ENCODE measurements at places on chromosomes 3 and 15. TPM values are rescaled to one million over a fixed set of nuclear protein-coding genes. Genes with fewer than 3 reads are reported as not detected.

The AGTR1 gene
- 0.28 TPM for total RNA-seq

The FANCD2OS gene
- not detected for total RNA-seq

The SAMMSON gene
- not detected for total RNA-seq

The RTP2 gene
- not detected for total RNA-seq

The BCHE gene
- 1.5 TPM for total RNA-seq

The PGBD4 gene
- 2.3 TPM for total RNA-seq

The XCR1 gene
- total RNA-seq: not detected

The KCNH8 gene
- not detected for total RNA-seq

The TIPARP gene
- total RNA-seq: 22.1 TPM

The GNB4 gene
- 26.7 TPM for total RNA-seq

The GOLGA8T gene
- not detected for total RNA-seq

The FGD5 gene
- total RNA-seq: 0.77 TPM

The KCNAB1 gene
- not detected for total RNA-seq

The PSTPIP1 gene
- total RNA-seq: 0.46 TPM

The SI gene
- not detected for total RNA-seq

- no peaks in the 10 kb centered on the region for H3K36me3 ChIP-seq
- H3K27me3 ChIP-seq: no peaks in the 10 kb centered on the region
- H3K27ac ChIP-seq: no peak overlapping the region
- peaks cover 18% of the 10 kb centered on the region for H3K4me1 ChIP-seq
Measured at GRCh38 chr3:14139771-14140170, 14.9 kb downstream of the TMEM43 start.

GRCh38 chr15:95596496-95596895, 734.0 kb upstream of the NR2F2 start:
- H3K27me3 ChIP-seq: no peaks in the 10 kb centered on the region
- H3K27ac ChIP-seq: no peak overlapping the region
- H3K4me1 ChIP-seq: no peaks in the 10 kb centered on the region
- H3K36me3 ChIP-seq: no peaks in the 10 kb centered on the region
- no peak for DNase-seq
- no peak overlapping the region for H3K4me3 ChIP-seq

GRCh38 chr3:34584971-34585370, 786.5 kb downstream of the PDCD6IP start:
- H3K27me3 ChIP-seq: no peaks in the 10 kb centered on the region
- H3K36me3 ChIP-seq: no peaks in the 10 kb centered on the region
- no peak overlapping the region for H3K4me3 ChIP-seq
- H3K27ac ChIP-seq: no peak overlapping the region
- no peak for DNase-seq

GRCh38 chr15:53378096-53378800, 381.2 kb downstream of the WDR72 start:
- no peaks in the 10 kb centered on the region for H3K27me3 ChIP-seq
- H3K36me3 ChIP-seq: no peaks in the 10 kb centered on the region
- DNase-seq: no peak
- H3K4me3 ChIP-seq: no peak overlapping the region
- H3K27ac ChIP-seq: no peak overlapping the region

DNA sequence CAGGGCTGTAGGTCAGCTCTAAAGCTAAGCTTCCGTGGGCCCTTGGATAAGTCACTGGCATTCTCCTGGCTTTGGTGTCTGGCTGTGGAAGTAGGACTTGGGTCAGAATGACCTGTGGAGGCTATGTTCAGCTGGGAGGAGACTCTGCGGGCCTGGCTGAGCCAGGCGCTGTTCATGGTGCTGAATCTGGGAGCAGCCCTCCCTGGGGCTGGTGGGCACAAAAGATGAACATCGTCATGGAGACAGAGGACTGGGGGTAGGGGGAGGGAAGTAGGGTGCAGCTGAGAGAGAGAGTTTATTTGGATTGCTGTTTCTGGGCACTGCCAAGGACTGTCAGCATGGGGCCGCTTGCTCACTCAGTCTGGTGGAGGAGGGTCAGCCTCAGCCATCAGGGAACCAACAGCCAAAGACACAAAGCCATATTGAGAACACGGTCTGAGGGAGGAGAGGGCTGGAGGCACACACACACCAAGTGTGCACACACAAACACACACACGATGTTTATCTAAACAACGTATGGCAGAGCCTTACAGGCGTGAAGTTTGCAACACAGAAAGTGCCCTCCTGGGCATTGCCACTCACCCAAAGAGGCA, 120.7 kb upstream of the LINGO1 start:
- H3K36me3 ChIP-seq: no peaks in the 10 kb centered on the region
- H3K27ac ChIP-seq: no peak overlapping the region
- no peaks in the 10 kb centered on the region for H3K4me1 ChIP-seq
- no peak for DNase-seq
- no peak overlapping the region for H3K4me3 ChIP-seq
- H3K27me3 ChIP-seq: no peaks in the 10 kb centered on the region

GRCh38 chr3:13198264-13198879, 125.1 kb upstream of the IQSEC1 start:
- H3K36me3 ChIP-seq: no peaks in the 10 kb centered on the region
- H3K27ac ChIP-seq: no peak overlapping the region
- H3K27me3 ChIP-seq: no peaks in the 10 kb centered on the region

DNA sequence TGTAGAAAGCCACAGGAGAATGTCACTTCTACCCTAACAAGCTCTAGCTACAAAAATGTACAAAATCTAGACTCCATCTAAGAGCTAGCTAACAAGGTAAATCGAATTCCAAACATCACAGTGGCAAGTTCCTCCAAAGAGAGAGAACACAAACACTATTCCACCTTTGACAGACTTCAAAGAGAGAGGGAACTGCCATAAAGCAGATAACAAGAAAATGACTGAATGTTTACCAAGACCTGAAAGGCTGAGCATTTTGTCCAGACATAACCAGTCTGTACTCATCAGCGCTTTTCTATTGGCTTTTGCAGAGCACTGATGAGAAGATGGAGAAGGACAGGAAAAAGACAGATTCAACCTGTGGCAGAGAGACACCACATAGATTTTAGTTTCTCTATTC, 1419.6 kb upstream of the ALCAM start:
- H3K27ac ChIP-seq: no peak overlapping the region
- no peaks in the 10 kb centered on the region for H3K4me1 ChIP-seq
- H3K36me3 ChIP-seq: no peaks in the 10 kb centered on the region
- DNase-seq: no peak

GRCh38 chr3:5520237-5520636, 332.7 kb downstream of the EDEM1 start:
- no peaks in the 10 kb centered on the region for H3K4me1 ChIP-seq
- H3K27me3 ChIP-seq: no peaks in the 10 kb centered on the region
- H3K36me3 ChIP-seq: no peaks in the 10 kb centered on the region
- no peak for DNase-seq
- no peak overlapping the region for H3K4me3 ChIP-seq

DNA sequence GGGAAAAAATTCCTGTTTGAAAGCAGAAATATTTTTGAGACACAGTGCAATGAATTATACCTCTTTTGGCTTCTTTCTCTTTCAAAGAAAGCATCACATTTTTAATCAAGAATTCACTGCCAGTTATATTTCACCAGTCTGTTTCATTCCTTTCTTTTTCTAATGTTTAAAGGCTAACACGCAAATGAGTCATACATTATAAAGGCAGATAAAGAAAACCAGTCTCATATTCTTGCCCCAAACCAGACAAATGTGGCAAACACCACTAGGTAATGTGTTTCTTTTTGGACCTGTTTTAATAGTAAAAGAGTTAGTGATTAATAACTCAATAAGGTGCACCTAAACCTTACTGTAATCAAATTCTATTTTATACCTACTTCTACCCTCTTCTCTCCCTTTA, 83.8 kb downstream of the PLOD2 start:
- DNase-seq: no peak
- peaks cover 3% of the 10 kb centered on the region for H3K4me1 ChIP-seq
- H3K27ac ChIP-seq: no peak overlapping the region

GRCh38 chr3:5058471-5058951, 63.6 kb upstream of the ARL8B start:
- peaks cover 4% of the 10 kb centered on the region for H3K4me1 ChIP-seq
- peak overlapping the region; percentile 23 for H3K27ac ChIP-seq
- H3K4me3 ChIP-seq: no peak overlapping the region
- H3K27me3 ChIP-seq: no peaks in the 10 kb centered on the region
- H3K36me3 ChIP-seq: no peaks in the 10 kb centered on the region

DNA sequence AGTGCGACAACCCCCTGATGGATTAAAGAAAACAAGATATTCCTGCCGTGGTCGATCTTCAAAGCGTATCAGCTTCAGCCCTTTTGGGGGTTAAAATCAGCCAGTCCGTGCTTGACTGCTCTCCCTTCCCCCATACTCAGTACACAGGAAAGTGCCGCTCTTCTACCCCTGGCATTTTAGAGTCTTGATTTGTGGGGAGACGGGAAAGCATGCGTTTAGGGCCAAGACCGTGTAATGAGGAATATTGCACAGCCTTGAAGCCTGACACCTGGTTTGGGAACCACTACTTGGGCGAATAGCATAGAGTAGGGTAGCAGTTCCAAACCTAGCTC, 540 bp upstream of the EDC3 start:
- H3K27ac ChIP-seq: peak overlapping the region; percentile 92
- no peaks in the 10 kb centered on the region for H3K27me3 ChIP-seq
- DNase-seq: no peak

DNA sequence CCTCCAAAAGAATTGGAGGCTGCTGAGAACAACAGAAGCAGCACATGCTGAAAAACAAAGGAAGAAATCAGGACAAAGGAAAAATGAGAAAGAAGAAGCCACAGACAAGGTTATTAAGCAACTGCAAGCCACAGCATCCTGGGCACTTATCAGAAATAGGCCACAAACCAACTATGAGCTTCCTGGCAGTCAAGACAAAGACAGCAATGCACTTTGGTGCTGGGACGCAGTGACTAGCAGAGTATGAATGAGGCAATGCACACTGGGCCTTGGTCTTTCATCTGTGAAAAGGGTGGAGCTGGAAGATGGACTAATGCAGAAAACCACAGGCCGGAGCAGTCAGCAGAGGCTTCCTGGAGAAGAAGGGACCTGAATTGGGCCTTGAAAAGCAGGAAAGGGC, 56.0 kb upstream of the LINGO1 start:
- no peak overlapping the region for H3K27ac ChIP-seq
- H3K4me1 ChIP-seq: no peaks in the 10 kb centered on the region
- no peak for DNase-seq
- H3K4me3 ChIP-seq: no peak overlapping the region
- H3K36me3 ChIP-seq: no peaks in the 10 kb centered on the region

DNA sequence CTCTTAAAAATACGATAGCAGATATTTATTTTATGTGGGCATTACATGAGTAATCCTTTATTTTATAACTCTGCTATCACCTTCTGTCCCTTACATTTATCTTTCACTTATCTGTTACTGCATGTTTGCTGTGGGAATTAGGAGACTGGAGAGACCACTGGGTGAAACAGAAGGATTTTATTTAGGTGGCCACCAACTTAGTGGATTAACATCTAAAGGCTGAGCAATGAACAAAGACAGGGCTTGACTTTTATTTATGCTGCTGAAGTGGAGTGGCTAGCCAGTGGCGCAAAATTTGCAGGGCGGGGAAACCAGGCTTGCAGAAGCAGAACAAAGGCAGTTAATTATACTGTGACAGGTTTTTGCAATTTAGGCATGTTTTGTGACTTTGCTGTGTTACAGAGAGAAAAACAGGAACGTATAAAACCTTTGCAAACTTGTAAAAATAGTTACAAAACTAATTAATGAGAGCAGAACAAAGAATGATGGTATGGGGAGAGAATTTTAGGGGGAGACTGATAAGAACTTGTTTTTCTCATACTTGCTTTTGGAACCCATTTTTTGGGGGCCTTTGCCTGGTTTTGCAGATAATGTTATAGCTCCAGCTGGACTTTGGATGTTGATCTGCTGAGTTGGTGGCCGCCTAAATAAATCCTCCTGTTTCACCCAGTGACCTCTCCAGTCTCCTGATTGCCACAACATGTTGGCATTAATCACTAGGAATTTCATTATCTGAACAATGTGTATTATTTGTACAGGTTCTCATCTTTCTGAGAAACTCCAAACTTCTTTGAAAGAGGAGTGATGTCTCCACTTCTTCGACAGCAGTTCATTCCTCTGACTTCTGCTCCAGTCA, 18.0 kb downstream of the KLHL24 start:
- no peak for DNase-seq
- H3K36me3 ChIP-seq: no peaks in the 10 kb centered on the region
- no peak overlapping the region for H3K27ac ChIP-seq
- no peaks in the 10 kb centered on the region for H3K4me1 ChIP-seq

DNA sequence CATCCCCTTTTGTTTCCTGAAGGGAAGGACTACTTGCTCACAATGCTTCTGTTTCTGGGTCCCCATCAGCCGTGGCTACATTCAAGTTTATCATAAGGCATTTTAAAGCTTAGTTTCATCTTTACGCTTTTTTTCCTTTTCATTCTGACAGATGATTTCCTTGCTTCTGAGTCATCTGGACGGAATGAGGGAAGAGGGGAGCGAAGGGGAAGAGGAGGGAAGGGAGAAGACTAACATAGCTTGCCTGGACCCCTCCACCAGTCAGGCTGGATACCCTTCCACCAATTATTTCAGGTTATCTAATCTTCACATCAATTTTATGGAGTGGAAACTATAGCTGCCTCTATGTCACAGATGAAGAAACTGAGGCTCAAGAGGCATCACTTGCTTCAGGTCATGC, 27.6 kb downstream of the FAM3D start:
- H3K4me3 ChIP-seq: no peak overlapping the region
- no peaks in the 10 kb centered on the region for H3K27me3 ChIP-seq
- H3K4me1 ChIP-seq: no peaks in the 10 kb centered on the region
- DNase-seq: no peak

GRCh38 chr15:47484059-47484458, 233.2 kb upstream of the SEMA6D start:
- no peak overlapping the region for H3K27ac ChIP-seq
- H3K36me3 ChIP-seq: no peaks in the 10 kb centered on the region
- H3K4me3 ChIP-seq: no peak overlapping the region
- no peaks in the 10 kb centered on the region for H3K4me1 ChIP-seq
- no peak for DNase-seq

GRCh38 chr3:3082234-3082924, 27.8 kb downstream of the IL5RA start:
- no peaks in the 10 kb centered on the region for H3K36me3 ChIP-seq
- no peaks in the 10 kb centered on the region for H3K4me1 ChIP-seq
- H3K27me3 ChIP-seq: no peaks in the 10 kb centered on the region

DNA sequence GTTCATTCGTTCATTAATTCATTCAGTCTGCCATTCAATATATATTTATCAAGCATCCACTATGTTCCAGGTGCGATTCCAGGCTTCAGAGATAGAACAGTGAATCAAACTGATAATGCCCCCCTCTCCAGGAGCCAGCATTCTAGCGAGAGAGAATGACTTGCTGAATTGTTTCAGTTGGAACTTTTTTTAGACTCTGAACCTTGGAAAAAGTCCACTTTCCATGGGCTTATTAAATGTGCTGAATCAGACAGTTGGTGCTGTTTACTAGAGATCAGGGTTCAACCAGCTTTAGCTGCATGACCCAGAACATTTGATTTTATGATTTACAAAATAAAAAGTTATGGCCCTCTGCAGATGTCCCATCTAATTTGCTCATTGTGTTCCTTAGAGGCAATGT, 213.2 kb downstream of the THSD4 start:
- no peak overlapping the region for H3K4me3 ChIP-seq
- DNase-seq: no peak

- DNase-seq: peak; percentile 56
- H3K27ac ChIP-seq: no peak overlapping the region
- no peaks in the 10 kb centered on the region for H3K4me1 ChIP-seq
- no peaks in the 10 kb centered on the region for H3K27me3 ChIP-seq
Measured at GRCh38 chr3:151918253-151919029, 45.0 kb downstream of the SUCNR1 start.

Data from Panc1 (cell line).